Ovary (tissue), 10 donors: ENCODE measurements at places on chromosomes 2 and 18. TPM values are rescaled to one million over a fixed set of nuclear protein-coding genes. Genes with fewer than 3 reads are reported as not detected.
A peak's percentile ranks its signal among the peaks of the same experiment; 100 is the strongest.

Gene RNF103
- total RNA-seq, result 37.0 TPM

GRCh38 chr18:35118641-35119040 is 77.4 kb downstream of the MAPRE2 start:
- H3K27ac ChIP-seq, result no peak overlapping the region
- no peaks in the 10 kb centered on the region for H3K36me3 ChIP-seq
- peaks cover 11% of the 10 kb centered on the region for H3K4me1 ChIP-seq
- no peaks in the 10 kb centered on the region for H3K27me3 ChIP-seq
- H3K4me3 ChIP-seq, result no peak overlapping the region

Gene DLX1
- 0.15 TPM for total RNA-seq

- DNase-seq, result no peak
- H3K27ac ChIP-seq, result peak overlapping the region; percentile 27
- no peaks in the 10 kb centered on the region for H3K27me3 ChIP-seq
Measured at GRCh38 chr18:74288041-74288440, 3.7 kb downstream of the CYB5A start.

DNA sequence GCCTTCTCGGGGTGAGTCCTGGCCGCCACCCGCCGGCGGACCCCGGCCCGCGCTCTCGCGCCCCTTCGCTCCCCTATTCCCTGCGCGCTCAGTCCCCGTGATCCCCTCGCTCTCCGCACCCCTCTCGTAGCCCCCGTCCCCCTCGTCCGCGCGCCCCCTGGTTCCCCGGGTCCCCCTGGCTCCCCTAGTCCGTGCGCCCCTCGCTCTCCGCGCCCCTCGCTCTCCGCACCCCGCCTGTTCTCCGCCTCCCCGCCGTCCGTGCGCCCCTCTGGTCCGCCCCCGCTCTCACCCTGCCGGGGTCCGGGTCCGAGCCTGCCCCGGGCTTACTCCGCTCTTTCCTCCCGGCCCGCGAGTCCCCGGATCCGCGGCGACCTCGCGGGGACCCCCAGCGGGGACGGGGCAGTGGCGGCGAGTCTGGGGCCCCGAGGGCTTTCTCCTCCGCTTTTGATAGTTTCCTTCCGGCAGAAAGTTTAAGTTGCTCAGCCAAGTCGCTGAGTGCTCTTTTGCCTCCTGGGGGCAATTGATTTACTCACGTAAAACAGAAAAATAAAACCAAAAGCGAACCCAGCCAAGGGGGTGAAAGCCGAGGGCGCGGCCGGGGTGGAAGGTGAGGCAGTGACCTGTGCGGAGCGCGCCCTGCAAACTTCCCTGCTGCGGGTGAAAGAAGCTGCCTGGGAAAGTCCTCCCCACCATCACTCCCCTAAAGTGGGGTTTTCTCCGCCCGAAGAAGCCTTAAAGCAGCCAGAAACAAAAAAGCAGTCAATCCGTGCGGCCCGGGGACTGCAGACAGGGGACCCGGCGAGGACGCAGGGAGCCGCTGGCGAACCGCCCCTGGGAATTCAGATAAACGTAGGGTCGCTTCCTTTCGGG is 568 bp downstream of the RAB31 start:
- peak overlapping the region; percentile 90 for H3K4me3 ChIP-seq
- no peaks in the 10 kb centered on the region for H3K36me3 ChIP-seq
- no peaks in the 10 kb centered on the region for H3K27me3 ChIP-seq

- H3K4me1 ChIP-seq, result no peaks in the 10 kb centered on the region
- no peak overlapping the region for H3K4me3 ChIP-seq
- no peaks in the 10 kb centered on the region for H3K27me3 ChIP-seq
- no peak for DNase-seq
Measured at GRCh38 chr2:156765043-156765442, 328.9 kb downstream of the GPD2 start.

GRCh38 chr2:71702071-71702970 is 249.0 kb downstream of the DYSF start:
- H3K36me3 ChIP-seq, result no peaks in the 10 kb centered on the region
- no peaks in the 10 kb centered on the region for H3K27me3 ChIP-seq
- H3K4me1 ChIP-seq, result no peaks in the 10 kb centered on the region
- no peak overlapping the region for H3K4me3 ChIP-seq
- no peak overlapping the region for H3K27ac ChIP-seq
- DNase-seq, result no peak

DNA sequence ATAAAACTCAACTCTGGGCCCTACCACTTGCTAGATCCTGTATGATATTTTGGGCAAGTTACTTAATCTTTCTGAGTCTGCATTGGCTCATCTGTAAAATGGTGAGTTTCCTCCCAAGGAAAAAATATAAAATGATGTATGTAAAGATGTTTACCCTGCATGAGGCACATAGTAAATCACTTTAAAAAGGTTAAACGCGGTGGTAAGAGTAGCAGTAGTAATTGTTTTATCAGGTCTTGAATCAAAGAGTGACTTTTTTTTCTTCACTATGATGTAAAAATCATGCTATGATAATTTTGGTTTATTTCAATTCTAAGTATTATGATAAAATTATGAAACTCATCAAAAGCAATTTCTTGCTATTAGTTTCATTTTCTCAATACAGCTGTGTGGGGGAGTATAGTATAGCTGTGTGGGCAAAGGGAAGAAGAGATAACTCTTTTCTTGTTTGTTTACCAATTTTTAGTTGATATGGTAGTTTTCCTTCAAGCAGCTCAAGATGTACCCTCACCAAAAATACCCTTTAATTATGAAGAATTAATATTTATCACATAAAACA is 10.7 kb downstream of the ARHGAP15 start:
- no peak for DNase-seq
- no peaks in the 10 kb centered on the region for H3K27me3 ChIP-seq
- H3K4me1 ChIP-seq, result no peaks in the 10 kb centered on the region
- no peak overlapping the region for H3K27ac ChIP-seq
- no peak overlapping the region for H3K4me3 ChIP-seq

Gene RMND5A
- total RNA-seq, result 31.0 TPM

DNA sequence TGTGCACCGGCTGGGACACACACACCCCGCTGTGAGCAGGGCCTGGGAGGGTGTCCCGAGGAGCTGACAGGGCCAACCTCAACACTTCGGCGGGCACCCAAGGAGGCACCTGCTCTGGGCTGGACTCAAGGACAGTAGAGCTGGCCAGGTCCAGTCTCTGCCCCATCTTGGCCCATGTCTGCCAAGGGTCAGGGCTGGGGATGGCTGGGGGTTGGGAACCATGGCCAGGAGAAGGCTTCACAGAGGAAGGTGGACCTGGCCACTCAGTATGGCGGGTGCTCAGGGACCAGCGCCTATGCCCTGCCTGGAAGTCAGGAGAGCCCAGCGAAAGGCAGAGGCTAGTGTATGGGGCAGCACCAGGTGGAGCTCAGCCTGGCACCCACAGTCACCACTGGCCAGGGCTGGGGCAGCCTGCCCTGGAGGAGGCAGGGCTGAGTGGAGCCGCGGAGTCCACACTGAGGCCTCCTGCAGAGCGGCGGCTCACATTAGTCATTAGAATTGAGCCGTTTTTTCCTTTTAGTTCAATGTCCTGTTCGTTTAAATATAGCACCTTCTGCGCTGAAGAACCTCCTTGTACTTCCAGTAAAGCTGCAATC is 4.2 kb downstream of the ERFE start:
- H3K36me3 ChIP-seq, result no peaks in the 10 kb centered on the region
- no peak overlapping the region for H3K27ac ChIP-seq
- H3K4me1 ChIP-seq, result peaks cover 9% of the 10 kb centered on the region
- no peak for DNase-seq

DNA sequence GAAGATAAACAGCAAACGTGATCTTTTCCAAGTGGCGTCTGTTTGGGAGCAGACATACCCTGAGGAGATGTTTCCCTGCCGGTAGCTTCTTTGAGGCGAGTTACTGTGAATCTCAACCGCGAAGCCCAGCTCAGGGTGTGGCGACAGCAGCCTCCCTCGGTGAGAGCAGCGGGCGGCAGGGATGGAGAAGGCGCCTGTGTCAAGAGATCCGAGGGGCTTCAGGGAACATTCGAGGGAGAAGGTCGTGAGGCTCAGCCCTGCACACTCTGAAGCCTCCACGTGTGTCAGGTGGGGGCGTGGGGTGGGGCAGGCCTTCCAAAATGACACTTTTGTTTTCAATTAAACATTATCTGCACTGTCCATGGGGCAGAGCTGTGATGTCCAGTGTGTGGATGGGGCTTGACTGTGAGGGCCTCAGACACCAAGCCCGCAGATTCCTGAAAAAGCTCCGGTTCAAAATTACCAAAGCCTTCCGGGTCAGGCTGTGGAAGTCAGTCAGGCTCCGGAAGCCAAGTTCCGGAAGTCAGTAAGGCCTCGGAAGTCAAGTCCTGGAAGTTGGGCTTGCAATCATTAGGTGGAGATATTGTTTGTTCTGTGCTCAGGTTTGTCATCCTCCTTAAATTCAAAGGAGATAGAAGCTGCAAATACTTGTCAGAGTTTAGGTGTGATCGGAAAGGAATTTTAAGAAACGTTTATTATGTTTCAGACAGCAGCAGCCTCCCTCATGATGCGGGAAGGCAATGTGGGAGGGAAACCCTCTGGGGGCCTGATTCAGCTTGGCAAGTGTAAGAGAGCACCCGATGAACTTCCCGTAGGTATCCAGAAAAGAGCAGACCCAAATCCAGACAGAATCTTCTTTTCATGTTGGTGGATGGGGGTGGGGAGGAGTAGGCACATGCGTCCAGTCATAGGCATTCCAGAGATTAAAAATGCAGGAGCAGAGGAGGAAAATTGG is 20.7 kb downstream of the SMIM21 start:
- H3K36me3 ChIP-seq, result no peaks in the 10 kb centered on the region
- H3K4me3 ChIP-seq, result no peak overlapping the region
- peaks cover 2% of the 10 kb centered on the region for H3K4me1 ChIP-seq
- no peak overlapping the region for H3K27ac ChIP-seq
- no peaks in the 10 kb centered on the region for H3K27me3 ChIP-seq
- DNase-seq, result no peak

DNA sequence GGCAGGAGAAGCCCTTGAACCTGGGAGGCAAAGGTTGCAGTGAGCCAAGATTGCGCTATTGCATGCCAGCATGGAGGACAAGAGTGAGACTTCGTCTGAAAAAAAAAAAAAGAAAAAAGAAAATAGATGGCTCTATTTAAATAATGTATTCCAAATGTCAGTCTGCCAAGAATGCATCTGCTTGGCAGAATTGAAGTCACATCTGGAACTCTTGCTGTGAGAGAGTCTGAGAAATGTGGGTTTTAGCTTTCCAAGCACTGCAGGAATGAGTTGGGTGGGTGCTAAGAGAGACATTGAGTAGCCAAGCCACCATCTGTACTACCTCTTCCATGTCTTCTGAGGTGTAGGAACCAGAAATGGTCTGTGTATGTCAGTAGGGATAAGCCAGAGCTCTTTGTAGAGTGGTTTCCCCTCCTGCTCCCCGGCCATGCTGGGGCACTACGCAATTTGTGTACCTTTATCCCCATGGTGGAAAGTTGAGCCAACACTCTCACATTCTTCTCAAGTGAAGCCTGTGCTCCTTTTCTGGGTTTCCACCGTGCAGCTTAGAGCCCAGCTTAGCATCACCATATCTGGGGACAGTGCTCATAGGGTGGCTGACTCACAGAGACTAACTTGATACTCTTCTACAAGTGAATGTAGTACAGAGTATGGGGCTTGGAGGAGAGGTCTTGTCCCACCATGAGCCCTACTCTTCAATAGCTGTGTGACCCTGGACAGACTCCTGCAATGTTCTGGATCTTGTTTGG is 25.3 kb downstream of the IL1F10 start:
- H3K27ac ChIP-seq, result no peak overlapping the region
- H3K36me3 ChIP-seq, result no peaks in the 10 kb centered on the region

Gene LHCGR
- 1.5 TPM for total RNA-seq

DNA sequence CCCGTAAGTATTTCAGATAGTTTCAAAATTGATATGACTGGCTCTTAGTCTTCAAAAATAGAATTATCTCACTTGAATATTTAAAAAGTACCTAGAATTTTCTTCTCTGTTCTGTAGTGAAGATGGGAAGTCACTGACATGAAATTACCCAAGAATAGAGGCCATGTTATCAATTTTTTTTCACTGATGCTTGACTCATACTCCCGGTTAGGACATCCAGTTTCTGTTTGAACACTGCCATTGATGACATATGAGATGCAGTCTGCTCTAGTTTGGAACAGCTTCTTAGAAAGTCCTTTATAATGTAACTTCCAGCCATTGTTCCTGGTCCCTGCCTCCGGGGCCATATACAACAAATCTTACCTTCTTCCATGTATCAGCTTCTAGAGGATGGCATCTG is 26.0 kb downstream of the MAP3K20 start:
- no peak for DNase-seq
- H3K27ac ChIP-seq, result no peak overlapping the region
- no peaks in the 10 kb centered on the region for H3K36me3 ChIP-seq
- no peaks in the 10 kb centered on the region for H3K27me3 ChIP-seq

- no peaks in the 10 kb centered on the region for H3K36me3 ChIP-seq
- no peak overlapping the region for H3K4me3 ChIP-seq
- DNase-seq, result no peak
- H3K27me3 ChIP-seq, result no peaks in the 10 kb centered on the region
- H3K4me1 ChIP-seq, result no peaks in the 10 kb centered on the region
Measured at GRCh38 chr2:140895378-140895777, 1235.4 kb downstream of the LRP1B start.
